ENCODE measurements at places on chromosomes 4 and X. TPM values are rescaled to one million over a fixed set of nuclear protein-coding genes. Genes with fewer than 3 reads are reported as not detected.

DNA sequence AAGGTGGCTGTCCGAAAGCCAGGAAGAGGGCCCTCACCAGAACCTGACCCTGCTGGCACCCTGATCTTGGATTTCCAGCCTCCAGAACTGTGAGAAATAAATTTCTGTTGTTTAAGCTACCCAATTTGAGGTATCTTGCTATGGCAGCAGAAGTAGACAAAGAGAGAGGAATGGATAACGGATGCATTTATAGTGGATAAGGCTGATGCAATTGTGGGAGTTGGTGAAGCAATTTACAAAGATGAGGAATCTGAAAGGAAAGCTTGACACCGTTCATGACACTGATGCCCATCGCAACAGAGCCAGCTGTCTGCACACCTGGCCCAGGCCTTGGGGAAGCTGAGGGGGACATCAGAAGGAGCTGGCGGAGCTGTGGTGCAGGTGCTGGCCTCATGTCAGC is 35.7 kb upstream of the MSL3 start:
- no peak overlapping the region for H3K27ac ChIP-seq
- no peaks in the 10 kb centered on the region for H3K36me3 ChIP-seq
- DNase-seq, result no peak
- H3K4me1 ChIP-seq, result no peaks in the 10 kb centered on the region

Gene CHST7
- total RNA-seq, result 5.4 TPM

DNA sequence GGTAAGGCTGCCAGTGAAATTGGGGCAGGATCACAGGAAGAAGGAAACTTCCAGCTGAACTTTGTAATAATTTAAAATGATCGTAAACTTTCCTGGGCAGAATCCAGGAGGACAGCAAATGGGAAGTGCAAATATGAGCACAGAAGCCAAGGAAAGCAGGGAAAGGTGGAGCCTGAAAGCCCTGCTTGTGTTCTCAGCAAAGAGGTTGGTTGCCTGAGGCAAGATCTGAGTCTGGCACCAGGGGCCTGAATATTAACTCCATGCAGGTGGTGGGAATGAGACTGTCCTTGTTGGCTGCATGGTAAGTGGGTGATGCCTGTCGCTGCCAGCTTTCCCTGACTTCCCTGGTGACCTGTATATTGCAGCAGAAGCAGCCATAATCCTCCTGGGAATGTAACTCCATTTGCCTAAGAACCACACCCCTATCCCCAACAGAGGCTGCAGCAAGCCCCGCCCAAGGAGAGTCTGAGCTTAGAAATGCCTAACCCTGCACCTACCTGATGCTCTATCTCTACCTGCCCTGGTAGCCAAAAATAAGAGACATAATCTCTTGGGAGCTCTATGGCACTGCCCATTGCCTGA is 132.0 kb upstream of the HDX start:
- DNase-seq, result no peak
- H3K4me3 ChIP-seq, result no peak overlapping the region
- H3K27ac ChIP-seq, result no peak overlapping the region
- no peaks in the 10 kb centered on the region for H3K27me3 ChIP-seq

GRCh38 chr4:105837037-105837436 is 58.2 kb upstream of the NPNT start:
- H3K36me3 ChIP-seq, result peaks cover 8% of the 10 kb centered on the region
- no peaks in the 10 kb centered on the region for H3K27me3 ChIP-seq
- no peak overlapping the region for H3K4me3 ChIP-seq

DNA sequence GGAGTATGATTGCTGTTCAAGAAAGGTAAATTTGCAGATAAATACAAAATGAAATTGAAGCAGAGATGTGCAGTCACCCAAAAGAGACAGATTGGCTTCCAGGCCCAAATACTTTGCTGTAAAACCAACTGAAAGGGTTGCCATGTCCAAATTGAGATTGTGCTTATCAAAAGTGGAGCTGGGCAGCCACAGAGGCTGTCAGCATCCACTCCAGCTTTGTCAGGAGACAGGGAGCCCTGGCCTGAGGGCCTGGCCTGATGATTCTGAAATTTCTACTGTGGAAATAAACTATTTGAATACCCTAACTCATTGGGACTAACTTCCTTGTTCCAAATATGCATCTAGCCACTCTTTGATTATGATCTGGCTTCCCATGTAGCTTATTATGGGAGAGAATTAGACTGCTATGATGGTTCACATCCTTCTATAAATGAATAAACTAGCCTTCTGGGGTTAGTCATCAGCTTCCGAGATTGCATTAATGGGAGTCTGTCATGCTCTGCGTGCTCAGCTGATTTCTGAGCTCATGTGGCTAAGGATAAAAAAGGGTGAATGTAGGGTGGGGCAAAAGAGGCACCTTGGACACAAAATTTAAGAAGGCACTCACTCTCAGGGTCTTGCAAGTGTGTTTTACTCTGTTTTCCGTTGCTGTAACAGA is 48.2 kb downstream of the SLC34A2 start:
- no peaks in the 10 kb centered on the region for H3K36me3 ChIP-seq
- no peak overlapping the region for H3K27ac ChIP-seq
- H3K4me1 ChIP-seq, result no peaks in the 10 kb centered on the region
- H3K4me3 ChIP-seq, result no peak overlapping the region
- no peak for DNase-seq

GRCh38 chrX:97529536-97530200 is 646.0 kb downstream of the RPA4 start:
- no peaks in the 10 kb centered on the region for H3K27me3 ChIP-seq
- H3K27ac ChIP-seq, result no peak overlapping the region
- no peak overlapping the region for H3K4me3 ChIP-seq
- no peaks in the 10 kb centered on the region for H3K4me1 ChIP-seq
- no peak for DNase-seq
- no peaks in the 10 kb centered on the region for H3K36me3 ChIP-seq

DNA sequence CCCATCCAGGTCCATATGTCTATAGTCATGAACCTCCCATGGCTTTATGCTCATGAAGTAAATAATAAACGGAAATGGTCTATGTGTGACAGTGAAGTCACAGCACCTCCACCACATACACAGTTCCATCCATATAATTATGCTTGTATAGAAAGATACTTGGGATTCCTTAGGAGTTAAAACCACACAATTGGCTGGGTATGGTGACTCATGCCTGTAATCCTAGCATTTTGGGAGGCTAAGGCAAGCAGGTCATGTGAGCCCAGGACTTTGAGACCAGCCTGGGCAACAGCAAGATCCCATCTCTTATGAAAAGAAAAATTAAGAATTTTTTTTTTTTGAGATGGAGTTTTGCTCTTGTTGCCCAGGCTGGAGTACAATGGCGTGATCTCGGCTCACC is 55.6 kb upstream of the RBM47 start:
- peaks cover 10% of the 10 kb centered on the region for H3K4me1 ChIP-seq
- no peak overlapping the region for H3K4me3 ChIP-seq

DNA sequence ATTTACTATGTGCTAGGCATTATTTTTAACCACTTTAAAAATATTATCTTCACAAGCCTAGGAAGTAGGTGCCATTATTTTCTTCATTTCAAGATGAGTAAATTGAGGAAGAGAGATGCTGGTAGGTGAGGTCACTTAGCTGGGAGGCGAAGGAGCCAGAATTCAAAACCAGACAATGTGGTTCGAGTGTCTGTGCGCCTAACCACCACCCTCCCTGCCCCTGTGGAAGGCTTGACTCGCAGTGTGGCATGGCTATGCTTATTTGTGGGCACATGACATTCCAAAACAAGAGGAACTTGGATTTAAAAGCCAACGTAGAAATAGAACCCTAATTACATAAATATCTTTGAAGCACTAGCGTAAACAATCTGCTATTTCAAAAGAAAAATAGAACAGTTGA is 226.6 kb upstream of the PITX2 start:
- DNase-seq, result no peak
- no peaks in the 10 kb centered on the region for H3K4me1 ChIP-seq
- H3K4me3 ChIP-seq, result no peak overlapping the region
- no peaks in the 10 kb centered on the region for H3K27me3 ChIP-seq
- no peaks in the 10 kb centered on the region for H3K36me3 ChIP-seq
- no peak overlapping the region for H3K27ac ChIP-seq

DNA sequence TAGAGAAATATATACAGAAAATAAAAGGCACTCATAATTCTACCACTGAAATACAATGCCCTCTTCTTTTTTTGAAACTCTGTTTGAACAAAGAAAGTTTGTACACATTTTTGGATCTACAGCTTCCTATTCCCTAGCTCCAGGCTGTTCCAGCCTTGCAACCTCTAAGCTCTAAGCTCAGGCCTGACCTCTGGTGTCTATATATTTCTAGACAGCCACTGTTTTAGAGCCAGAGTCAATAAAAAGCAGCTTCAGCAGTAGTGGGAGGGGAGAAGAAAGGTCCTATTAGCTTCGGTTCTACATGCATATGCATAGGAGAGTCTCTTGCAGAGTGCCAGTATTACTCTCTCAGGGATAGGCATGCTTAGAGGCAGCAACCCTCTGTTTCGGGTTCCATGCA is 39.7 kb downstream of the CLDN2 start:
- no peaks in the 10 kb centered on the region for H3K4me1 ChIP-seq
- H3K36me3 ChIP-seq, result peaks cover 2% of the 10 kb centered on the region
- no peak overlapping the region for H3K27ac ChIP-seq
- H3K4me3 ChIP-seq, result no peak overlapping the region

Gene MGAT4D
- total RNA-seq, result not detected

Gene NIPAL1
- 1.1 TPM for total RNA-seq

Gene IL2
- total RNA-seq, result 0.60 TPM

Gene ADGRG4
- not detected for total RNA-seq

Gene SSX2B
- total RNA-seq, result not detected

- no peaks in the 10 kb centered on the region for H3K27me3 ChIP-seq
- H3K27ac ChIP-seq, result no peak overlapping the region
- no peaks in the 10 kb centered on the region for H3K36me3 ChIP-seq
- no peak overlapping the region for H3K4me3 ChIP-seq
- no peak for DNase-seq
Measured at GRCh38 chr4:14695095-14695845, 307.0 kb upstream of the CPEB2 start.

Gene GLUD2
- total RNA-seq, result 0.60 TPM

Gene FATE1
- total RNA-seq, result not detected

Gene EXOSC9
- total RNA-seq, result 56.8 TPM

Gene ZDHHC15
- not detected for total RNA-seq

DNA sequence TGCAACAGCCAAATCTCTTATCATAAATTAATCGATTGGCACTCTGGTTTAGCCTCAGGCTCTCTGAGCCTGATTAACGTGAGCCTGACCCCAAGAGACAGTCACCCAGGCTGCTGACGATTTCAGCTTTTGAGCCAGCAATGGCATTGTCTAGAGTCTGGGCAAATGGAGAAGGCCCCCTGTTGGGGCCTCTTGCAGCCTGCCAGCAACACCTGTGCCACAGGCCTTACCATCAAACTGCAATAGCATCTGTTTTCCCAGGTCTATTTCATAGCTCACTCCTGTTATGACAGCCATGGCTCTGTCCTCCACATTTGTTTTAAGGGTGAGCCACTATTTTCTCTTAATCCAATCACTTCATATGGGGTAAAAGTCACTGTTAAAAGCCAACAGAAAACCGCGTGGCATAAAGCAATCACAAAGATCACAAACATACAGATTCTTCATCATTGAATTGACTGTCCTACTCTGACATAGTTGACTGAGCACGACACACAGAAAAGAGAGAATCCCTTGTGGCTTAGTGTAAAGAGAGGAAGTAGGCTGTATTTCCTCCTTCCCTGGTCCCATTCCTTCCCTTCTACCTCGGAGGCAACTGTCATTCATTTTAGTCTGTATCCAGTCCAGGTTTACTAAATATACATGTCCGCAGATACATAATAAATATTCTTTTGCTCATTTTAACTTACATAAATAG is 47.8 kb downstream of the SLC9A7 start:
- no peak overlapping the region for H3K4me3 ChIP-seq
- no peaks in the 10 kb centered on the region for H3K36me3 ChIP-seq
- DNase-seq, result no peak
- H3K27ac ChIP-seq, result no peak overlapping the region

GRCh38 chr4:19368800-19369199 is 882.9 kb upstream of the SLIT2 start:
- no peaks in the 10 kb centered on the region for H3K27me3 ChIP-seq
- no peaks in the 10 kb centered on the region for H3K36me3 ChIP-seq
- H3K27ac ChIP-seq, result no peak overlapping the region
- no peak overlapping the region for H3K4me3 ChIP-seq

GRCh38 chrX:66728818-66729271 is 90.0 kb upstream of the EDA2R start:
- H3K4me1 ChIP-seq, result peaks cover 2% of the 10 kb centered on the region
- H3K27ac ChIP-seq, result peak overlapping the region; percentile 85
- DNase-seq, result peak; percentile 59
- no peaks in the 10 kb centered on the region for H3K27me3 ChIP-seq
- H3K36me3 ChIP-seq, result no peaks in the 10 kb centered on the region
- H3K4me3 ChIP-seq, result peak overlapping the region; percentile 83

DNA sequence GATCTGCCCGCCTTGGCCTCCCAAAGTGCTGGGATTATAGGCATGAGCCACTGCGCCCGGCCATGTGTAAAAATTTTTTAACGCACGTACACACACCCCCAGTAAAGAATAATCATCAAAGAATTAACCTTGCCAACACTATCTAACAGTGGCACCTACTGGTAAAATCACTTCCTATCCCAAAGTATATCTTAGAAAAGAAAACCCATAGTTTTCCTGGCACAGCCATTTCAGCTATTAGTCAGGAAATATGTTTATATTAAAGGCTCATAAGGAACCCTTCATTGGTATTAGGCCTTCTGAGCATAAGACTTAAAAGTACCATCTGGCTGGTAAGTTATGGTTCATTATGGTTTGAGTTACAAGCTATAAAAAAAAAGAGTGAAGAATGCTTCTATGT is 14.1 kb downstream of the S100G start:
- H3K4me3 ChIP-seq, result no peak overlapping the region
- no peaks in the 10 kb centered on the region for H3K4me1 ChIP-seq
- no peak for DNase-seq
- no peak overlapping the region for H3K27ac ChIP-seq
- no peaks in the 10 kb centered on the region for H3K27me3 ChIP-seq

GRCh38 chr4:37873386-37873785 is 17.5 kb upstream of the TBC1D1 start:
- H3K27ac ChIP-seq, result no peak overlapping the region
- no peak overlapping the region for H3K4me3 ChIP-seq
- peaks cover 15% of the 10 kb centered on the region for H3K36me3 ChIP-seq
- no peak for DNase-seq

- H3K27ac ChIP-seq, result no peak overlapping the region
- no peak overlapping the region for H3K4me3 ChIP-seq
- H3K4me1 ChIP-seq, result no peaks in the 10 kb centered on the region
- DNase-seq, result no peak
- no peaks in the 10 kb centered on the region for H3K36me3 ChIP-seq
Measured at GRCh38 chr4:106426069-106426468, 57.5 kb upstream of the GIMD1 start.

- H3K27ac ChIP-seq, result no peak overlapping the region
- H3K36me3 ChIP-seq, result no peaks in the 10 kb centered on the region
- no peaks in the 10 kb centered on the region for H3K27me3 ChIP-seq
- H3K4me3 ChIP-seq, result no peak overlapping the region
Measured at GRCh38 chr4:138902705-138903104, 112.9 kb upstream of the NOCT start.

Gene GABRA4
- total RNA-seq, result not detected

DNA sequence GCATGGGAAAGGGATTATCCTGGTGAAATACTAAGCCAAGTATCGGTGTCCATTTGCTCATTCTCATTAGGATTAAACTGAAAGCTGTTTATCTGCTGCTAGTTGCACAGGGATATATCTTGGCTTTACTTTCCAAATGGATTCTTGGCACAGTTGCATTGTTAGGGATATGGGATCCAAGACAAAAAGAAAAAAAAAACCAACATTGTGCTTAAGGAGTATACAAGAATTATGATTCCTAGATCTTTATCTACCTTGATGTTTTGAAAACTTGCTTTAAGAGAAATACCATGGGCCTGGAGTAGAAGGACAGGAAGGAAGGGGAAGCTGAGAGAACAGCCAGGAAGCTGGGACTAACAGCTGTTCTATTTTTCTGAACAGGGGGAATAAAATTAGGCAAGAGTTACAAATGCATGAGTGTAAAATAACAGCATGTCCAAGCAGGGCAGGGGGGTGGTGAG is 107.6 kb downstream of the ATXN3L start:
- H3K27me3 ChIP-seq, result no peaks in the 10 kb centered on the region
- no peak overlapping the region for H3K4me3 ChIP-seq
- DNase-seq, result no peak

Data from activated CD8-positive, alpha-beta T cell treated with anti-CD3 and anti-CD28 coated beads, Interleukin-2, amount 10 ng/mL, durations not matched to agents 7 days and 5 days (primary cell).